ENCODE measurements at places on chromosomes 5 and 9. TPM values are rescaled to one million over a fixed set of nuclear protein-coding genes. Genes with fewer than 3 reads are reported as not detected.

The DMRTA1 gene
- not detected for polyA plus RNA-seq

The YTHDC2 gene
- polyA plus RNA-seq: 15.0 TPM

The SEC24A gene
- 5.1 TPM for polyA plus RNA-seq

DNA sequence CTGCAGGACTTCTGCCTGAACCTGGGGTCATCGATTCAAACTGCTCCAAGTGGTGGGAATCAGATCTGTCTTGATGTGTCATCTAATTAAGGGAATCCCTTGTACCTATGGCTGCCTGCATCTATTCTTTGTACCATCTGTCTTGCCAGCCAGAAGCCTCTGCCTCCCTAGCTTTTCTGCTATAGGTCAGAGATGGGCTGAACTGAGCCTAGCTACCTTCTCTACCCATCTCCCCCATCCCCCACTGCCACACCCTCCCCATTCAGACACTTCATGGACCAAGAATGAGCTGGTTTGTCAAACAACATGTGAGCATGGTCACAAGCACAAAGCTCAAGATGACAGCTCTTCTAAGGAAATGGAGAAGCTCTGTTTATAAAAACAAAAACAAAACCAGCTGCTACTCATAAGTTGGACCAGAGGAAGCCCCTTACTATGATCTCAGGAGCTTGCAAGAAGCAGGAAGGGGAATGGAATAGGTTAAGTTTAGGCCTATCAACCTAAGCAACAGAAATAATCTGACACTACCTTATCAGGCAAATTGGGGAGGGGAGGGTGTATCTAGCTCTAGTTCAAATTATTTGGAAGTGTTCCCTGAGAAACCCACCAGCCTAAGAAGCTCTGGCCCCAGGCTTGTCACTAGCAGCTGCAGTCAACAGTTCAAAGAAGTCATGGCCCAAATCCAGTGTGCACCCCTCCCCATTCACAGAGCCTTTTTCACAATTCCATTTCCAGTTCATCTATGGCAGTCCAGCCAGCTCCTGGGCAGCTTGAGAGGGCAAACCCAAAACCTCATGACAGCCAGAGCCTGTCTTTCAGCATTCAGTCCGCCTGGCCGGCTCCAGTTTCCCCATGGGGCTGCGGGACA is 29.9 kb downstream of the SKP1 start:
- no peak for DNase-seq

DNA sequence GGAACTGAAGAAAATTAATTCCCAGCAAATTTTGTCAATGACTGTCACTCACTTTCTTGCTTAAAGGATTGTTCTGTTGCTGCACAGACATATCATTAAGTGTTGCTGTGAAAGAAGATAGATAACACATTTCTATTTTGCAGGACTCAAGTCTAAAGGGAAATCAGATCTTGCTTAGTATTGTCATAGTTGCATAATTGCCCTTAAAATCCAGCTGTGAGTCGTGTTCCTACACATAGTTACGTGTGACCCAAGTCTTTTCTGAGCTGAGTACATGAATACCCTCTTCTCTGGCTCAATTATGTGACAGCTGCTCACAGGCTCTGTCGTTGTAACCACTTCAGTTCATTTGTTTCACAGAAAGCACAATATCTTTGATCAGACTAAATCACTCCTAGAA is 390.8 kb downstream of the DTWD2 start:
- no peak for DNase-seq
